Fibroblast of villous mesenchyme (primary cell): ENCODE measurements at places on chromosomes 5 and 9.

- DNase-seq, result no peak
Measured at GRCh38 chr5:167664222-167664804, 627.1 kb upstream of the WWC1 start.

GRCh38 chr5:156913355-156913718 lies 49.7 kb downstream of the TIMD4 start:
- no peak for DNase-seq

DNA sequence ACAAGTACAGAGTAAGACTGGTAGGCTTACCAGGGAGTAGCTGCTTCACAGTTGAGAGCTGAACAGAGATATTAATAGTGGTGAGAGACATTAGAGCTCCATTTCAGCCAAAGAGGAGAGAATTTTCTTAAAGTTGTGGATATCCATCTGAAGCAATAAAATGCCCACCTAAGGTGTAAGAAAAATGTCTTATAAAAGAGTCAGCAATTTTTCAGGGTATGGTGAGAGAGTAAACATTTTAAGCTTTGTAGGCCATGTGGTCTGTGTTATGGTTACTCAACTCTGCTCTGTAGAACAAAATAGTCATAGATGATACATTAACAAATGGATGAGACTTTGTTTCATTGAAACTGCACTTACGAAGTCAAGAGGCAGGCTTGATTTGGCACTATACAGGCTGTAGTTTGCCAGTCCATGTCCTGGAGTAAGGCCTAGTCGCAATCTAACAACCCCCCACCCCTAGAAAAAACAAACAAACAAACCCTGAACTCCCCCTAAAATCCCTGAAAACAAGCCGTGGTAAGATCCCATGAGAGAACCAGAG lies 945.4 kb upstream of the SEMA6A start:
- DNase-seq, result no peak

DNA sequence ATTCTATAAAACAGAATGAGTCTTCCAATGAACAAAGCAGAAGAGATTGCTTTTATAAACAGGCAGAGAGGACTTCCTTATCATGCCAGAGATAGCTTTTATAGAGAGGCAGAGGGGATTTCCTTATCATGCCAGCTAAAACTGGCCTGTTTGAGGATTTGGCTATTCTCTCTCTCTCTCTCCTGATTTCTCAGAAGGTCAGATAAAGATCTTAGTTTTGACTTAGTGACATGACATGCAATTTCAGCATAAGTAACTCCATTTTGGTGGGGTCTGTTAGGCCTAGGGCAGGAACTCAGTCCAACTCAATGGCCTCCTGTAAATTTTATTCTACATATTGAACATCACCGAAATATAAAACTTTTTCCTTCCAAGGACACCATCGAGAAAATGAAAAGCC lies 31.5 kb upstream of the DENND4C start:
- DNase-seq, result peak; percentile 13

- peak; percentile 82 for DNase-seq
Measured at GRCh38 chr5:82351754-82352145, 73.6 kb upstream of the RPS23 start.

DNA sequence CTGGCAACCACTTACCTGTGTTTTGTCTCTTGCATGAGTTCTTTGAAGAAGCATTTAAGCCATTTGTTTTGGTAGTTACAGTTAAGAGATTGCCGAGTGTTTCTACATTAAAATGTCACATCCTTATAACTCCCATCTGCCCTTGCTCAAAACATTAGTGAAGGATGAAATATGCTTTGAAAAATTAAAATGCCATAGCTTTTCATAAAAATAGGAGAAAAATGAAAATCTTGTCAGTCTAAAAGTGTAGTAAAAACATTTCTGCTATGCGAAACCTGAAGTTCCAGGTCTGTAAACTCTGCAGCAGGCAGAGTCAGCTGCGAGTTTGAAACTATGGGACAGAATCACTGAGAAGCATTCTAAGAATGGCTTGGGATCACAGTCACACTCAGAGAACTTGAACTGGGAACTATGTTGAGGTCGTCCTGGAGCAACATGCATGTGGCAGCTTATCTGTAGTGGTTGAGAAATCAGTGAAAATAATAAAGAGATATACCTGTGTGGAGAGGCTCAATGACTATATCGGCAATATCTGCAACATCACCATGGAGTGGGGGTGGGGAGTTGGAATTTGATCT lies 67.4 kb downstream of the RASGRF2 start:
- no peak for DNase-seq

DNA sequence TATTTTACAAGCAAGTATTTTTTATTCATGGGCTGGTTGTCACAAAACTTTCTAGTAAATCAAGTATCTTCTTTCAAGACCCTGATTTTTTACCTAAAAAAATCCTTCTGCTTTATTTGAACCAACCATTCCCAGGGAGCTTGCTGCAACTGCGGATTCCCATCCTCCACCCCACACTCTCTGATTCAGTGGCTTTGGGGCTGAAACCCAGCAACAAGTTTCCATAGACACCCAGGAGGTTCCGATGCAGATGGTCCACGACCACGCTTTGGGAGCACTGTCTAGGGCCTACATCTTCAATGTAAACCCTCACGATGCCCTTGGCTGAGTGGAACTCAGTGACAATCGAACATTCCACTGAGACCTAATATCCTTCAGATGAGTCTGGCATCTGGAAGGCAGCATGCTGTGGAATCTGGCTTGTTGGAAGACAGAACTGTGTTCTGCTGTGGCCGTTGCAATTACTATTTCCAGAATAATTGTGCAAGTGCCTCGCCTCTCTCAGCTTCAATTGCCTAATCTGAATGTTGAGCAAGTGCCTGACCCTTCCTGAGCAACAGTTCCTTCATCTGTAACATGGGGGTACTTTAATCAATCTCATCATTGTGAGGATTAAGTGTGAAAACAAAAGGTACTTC lies 105.1 kb downstream of the INSYN2B start:
- DNase-seq, result peak; percentile 84

DNA sequence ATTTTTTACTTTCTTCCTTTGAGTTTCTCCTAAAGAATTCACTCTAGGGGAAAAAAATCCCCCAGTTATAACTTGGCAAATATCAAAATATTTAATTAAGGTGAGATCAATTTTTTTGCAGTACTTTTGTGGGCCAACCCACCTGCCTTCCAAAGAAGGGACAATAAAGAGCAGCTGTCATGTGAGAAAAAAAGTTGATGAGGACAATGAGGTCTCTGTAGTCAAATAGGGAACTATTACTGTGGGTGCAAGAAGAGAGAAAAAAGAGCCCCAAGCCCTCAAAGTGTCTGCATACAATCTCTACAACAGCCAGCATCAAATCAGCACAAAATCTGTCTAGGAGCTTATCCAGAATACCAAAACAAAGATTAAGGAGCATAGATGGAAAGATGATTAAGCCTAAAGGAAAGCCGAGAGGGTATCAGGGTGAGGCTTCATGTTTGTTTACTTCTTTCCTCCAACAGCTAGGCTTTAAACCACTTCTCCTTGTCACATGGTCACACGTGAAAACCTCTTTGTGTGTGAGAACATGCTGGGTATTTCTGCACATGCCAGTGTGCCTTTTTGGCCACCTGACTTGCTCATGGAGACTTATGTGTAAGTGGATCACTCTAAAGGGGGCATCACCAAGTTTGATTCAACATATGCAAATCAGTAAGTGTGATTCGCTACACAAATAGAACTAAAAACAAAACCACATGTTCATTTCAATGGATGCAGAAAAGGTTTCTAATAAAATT lies 19.2 kb upstream of the FYB1 start:
- no peak for DNase-seq

DNA sequence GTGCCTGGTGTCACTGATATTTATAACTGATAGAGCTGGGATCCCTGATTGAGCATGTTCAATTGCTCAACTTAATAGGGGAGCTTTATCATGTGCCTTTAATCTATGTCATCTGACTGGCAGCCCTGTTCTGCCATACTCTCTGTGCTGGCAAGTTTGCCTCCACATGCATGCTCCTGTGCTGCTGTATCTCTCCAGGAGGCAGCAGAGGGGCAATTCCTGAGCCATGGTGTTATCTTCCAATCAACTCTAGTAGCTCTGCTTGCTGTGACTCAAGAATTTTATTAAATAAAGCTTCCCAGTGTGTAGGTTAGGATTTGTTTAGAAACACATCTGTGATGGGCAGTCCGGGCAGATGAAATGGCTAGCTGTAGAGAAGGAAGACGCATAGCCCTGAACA lies 642.0 kb downstream of the KIF4B start:
- no peak for DNase-seq

GRCh38 chr5:72308853-72309191 lies 11.2 kb downstream of the MRPS27 start:
- DNase-seq, result no peak

- no peak for DNase-seq
Measured at GRCh38 chr9:76090909-76091308, 200.4 kb downstream of the PCSK5 start.

- DNase-seq, result no peak
Measured at GRCh38 chr9:110021891-110022290, 186.1 kb downstream of the C9orf152 start.
